Stimulated activated CD4-positive, alpha-beta T cell treated with anti-CD3 and anti-CD28 coated beads, Interleukin-2, amount 100 ng/mL, for 24 hours (primary cell): ENCODE measurements at places on chromosomes 7 and 10.

DNA sequence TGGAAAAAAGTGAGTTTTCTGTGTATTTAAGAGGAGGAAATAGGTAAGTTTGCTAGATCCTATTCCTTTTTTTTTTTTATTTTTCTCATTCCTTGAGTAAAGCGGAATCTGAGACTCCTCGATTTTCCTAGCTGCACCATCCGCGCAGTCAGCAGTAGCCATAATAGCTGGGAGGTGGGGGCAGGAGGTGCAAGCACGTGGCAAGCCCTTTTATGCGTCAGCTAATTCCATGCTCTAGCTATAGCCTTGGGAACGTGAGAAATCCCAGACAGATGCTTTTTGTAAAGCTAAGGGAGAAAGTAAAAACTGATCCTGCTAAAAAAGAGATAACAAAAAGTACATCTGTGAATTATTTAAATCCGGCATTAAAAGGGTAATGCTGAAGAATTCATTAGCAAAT lies 33.2 kb upstream of the TPK1 start:
- no peak for DNase-seq

DNA sequence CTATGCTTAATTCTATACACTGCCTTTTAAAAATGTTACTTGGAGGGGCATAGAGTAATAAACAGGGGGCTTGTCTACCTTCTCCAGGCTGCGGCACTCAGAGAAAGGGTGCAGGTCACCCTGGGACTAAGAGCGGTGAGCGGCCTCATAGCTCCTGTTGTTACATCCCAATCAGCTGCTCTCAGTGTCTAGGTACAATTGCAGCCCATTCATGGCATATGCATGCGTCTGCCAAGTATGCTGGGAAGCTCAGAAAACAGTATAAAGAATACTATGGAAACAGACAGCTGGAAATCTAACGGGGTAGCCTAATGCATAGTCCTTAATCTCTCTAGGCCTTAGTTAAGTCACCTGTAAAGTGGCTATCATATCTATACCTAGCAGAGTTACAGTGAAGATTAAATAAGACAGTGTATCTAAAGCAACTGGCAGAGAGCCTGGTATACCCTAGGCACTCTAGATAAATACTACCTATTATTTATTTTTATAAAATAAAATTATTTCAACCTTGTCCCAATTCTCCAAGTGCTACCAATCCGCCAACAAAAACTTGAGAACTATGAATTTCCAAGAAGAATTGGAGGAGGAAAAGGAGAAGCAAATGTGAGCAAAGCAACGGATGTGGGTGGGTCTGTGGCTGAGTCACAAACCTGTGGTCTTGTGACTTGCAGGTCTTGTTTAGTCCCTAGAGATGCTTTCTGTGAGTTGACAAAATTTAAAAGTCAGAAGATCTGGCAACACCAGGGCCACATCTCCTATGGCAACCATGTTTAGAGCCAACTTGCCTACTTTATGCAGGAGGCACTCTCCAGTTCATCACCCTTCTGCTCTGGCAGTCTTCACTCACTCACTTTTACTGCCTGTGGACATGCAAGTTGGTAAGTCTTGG lies 183.0 kb downstream of the RAPGEF5 start:
- peak; percentile 5 for DNase-seq

GRCh38 chr7:122337011-122337410 lies 32.5 kb upstream of the FEZF1 start:
- DNase-seq, result no peak

DNA sequence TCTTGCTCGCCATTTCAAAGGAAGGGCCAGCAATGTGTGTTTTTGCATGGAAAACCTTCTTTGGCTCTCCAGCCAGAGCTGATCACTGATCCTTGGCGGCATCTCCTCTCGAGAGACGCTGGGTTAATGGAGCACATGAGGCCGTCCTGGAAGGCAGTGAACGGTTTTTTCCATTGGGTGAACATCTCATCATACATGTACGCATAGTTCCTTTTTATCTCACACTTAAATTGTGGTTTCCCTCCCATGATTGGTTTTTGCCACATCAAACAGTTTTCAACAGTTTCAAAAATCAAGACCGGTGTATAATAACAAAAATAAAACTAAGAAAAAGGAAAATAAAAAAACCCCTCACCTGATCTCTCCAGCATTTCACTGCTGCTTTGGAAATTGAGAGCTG lies 276.4 kb downstream of the TCF7L2 start:
- peak; percentile 21 for DNase-seq

DNA sequence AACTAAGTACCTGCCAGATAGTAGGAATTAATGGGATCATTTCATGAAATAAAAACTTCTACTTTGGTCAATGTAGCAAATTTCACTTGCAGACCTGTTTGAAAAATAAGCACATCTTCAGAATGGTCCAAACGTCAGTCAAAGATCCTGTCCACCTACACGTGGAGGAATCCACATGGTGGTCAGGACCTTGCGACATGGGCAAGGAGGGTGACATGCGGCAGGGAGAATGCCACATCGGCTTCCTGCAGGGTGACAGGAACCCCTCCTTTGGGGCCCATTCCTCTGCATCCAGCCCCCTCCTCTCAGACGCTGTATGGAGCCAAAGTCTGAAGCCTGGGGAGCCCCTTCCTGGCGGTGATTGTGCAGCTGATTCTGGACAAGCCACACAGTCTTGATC lies 95.5 kb upstream of the MGMT start:
- no peak for DNase-seq

- peak; percentile 6 for DNase-seq
Observed at GRCh38 chr10:96090463-96090800, 39.7 kb upstream of the ZNF518A start.

GRCh38 chr10:104253606-104254410 lies 884 bp upstream of the GSTO1 start:
- DNase-seq, result no peak

- DNase-seq, result no peak
Observed at GRCh38 chr10:62653254-62653653, 151.3 kb upstream of the ADO start.

DNA sequence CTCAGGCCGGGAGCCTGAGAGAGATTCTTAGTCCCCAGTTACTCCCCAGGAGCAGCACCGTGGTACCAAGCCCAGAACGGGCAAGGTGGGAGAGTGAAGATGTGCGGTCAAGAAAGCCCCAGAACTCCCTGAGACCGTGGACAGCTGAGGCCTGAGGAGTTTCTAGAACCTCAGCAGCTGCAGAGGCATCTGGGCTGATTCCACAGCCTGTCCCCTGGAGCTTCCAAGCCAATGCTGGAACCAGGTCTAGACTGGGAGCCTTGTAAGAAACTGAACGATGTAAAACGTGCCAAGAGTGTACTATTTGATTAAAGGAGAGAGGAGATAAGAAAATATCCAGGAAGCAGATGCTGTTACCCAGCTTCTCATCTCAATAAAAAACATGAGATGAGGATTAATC lies 366.3 kb downstream of the TNS3 start:
- DNase-seq, result no peak

DNA sequence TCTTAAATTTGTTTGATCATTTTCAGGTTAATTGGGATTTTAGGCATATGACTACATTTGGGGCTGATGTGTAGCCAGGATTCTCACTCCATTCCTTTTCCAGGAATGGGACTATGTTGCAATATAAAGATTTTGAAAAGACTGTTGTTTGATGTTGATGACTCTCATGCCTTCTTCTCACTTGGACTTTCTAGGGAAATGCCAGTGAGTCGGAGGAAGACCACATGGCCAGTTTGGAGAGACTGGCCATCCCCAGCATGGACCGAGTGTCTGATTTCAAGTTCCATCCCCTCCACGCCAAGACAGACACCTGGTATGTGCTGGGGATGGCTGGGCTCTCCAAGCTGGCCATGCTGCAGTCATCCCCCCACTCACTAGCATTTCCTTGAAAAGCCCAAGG lies 5.5 kb downstream of the IGFBP3 start:
- no peak for DNase-seq

DNA sequence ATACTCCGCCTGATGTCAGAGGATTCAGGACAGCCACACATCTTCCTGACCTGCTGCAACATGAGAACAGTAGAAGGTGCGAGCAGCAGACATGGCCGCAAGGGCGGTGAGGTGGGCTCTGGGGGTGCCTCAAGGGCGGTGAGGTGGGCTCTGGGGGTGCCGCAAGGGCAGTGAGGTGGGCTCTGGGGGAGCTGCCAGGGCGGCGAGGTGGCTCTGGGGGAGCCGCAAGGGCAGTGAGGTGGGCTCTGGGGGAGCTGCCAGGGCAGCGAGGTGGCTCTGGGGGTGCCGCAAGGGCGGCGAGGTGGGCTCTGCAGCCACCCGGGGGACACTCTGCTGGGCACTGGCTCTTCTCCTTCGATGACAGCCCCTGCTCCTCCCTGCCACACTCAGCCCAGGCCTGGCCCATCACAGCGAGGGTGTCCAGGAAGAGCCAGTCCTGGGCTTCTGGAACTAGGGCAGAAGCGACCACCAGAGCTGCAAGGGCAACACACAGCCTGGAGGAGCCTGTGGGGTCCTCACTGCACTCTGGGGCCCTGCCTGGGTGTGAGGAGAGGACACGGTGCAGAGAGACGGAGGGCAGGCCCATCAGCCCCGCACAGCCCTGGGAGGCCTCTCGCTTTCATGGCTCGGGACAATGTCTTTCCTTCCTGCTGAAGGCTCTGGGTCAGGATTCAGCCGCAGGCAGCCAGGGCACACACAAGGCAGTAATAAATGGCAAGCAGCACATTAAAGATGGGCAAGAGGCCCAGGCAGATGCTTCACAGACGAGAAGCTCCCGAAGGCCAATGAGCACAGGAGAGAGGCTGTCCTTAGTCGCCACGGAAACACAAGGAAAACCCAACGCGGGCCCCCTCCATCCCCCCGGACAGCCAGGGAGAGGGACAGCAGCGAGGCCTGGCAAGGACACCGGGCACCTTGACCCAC lies 42.5 kb downstream of the STK32C start:
- no peak for DNase-seq

DNA sequence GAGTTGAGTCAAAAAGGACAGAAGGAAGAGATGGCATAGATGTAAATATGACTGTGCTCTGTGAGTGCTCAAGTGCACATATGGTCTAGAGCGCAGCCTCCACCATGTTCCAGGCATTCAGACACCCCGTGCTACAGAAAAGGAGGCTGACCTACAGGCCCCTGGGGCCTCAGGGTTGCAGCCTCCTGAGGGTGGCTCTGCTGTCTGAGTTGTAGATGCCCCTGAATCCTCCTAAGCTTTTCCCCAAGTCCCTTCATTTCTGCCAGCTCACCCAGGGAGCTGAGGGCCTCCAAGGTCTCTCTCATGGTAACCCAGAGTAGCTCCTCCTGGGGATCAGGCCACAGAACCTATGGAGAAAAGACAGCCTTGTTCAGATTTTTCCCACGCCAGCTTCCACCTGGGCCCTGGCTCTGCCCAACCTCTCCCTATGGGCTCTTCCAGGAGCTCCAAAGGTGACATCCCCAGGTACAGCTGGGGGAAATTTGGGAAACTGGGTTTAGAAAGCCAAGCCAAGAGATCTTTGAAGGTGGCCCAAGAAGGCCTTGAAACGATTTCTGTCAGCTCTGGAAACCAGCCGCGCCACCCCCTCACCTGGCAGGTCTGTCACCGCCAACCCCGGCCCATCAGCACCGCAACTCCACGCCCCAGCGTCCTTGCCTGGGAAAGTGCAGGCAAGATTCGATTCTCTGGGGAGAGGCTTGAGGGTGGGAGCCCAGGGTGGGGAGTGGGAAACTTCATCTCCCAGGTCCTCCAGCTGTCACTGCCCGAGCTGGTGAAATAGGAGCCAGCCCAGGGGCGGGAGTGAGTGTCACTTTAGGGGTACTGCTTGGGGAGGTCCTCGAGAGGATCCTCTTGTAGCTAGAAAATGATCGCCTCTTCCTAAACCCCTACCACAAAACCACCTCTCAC lies 2.4 kb downstream of the ZNF467 start:
- DNase-seq, result no peak

DNA sequence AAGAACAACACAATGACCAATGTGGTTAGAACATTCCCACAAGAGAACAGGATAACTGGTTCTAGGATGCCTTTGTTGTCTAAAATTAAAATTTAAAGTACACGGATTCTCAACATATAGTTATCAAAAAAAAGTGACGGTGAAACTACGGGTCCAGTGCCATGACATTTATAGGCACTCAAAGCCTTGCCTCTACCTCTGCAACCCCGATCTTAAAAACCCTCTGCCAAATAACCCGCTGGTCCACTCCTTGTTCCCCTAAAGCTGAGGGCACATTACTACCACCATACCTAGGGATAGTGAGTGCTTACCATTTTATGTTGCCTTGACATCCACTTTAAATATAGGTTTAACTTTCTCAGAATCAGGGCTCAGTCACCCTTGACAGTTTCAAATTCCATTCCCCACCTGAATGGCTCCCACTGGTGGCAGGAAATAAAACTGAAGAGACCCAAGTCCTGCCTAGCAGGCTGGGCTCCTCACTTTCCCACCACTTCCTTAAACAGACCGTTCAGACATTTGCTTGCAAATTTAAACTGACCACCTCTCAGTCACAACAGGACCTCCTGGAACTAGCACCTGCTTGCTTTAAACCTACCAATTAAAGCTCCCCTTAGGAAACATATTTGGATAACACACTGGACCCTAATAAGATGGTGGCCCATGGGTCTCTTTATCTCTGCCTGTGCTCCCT lies 169.9 kb upstream of the ASAH2 start:
- no peak for DNase-seq

DNA sequence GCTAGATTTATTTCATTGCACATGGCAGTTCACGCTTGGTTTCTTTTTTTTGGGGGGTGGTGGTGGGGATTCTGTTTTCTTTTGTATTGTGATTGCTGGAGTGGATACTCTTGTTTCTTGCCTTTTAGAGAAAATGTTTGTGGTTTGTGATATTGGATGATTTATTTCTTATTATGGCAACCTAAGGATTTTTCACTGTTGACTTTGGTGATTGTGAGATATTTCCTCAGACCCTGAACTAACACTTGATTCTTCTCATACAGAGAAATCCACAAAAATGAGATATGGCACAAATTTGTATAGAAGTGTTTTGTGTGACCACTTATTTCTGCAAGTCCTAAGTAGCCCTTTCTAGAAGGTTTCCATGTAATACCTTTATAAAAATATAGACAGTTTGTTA lies 871.1 kb downstream of the LRMDA start:
- DNase-seq, result no peak

DNA sequence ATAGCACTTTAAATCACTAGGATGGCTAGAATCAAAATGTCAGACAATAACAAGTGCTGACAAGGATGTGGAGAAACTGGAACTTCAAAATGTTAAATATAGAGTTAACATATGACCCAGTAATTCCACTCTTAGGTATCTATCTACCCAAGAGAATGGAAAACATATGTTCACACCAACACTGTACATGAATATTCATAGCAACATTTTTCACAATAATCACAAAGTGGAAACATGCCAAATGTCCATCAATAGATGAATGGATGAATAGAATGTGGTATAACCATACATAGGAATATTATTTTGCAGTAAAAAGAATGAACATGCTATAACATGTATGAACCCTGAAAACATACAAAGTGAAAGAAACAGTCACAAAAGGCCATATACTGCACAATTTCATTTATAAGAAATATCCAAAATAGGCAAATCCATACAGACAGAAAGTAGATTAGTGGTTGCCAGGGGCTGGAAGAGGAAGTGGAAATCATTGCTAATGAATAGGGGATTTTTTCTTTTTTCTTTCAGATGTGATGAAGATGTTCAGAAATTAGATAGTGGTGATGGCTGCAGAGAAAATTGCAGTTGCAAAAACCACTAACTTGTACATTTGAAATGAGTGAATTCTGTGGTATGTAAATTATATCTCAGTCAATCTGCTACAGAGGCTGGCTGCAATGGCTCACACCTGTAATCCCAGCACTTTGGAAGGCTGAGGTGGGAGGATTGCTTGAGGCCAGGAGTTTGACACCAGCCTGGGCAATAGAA lies 93.0 kb downstream of the CPVL start:
- no peak for DNase-seq
